Suppressor macrophage treated with lipopolysaccharide for 1 hour (primary cell): ENCODE measurements at places on chromosomes 16 and 17.

DNA sequence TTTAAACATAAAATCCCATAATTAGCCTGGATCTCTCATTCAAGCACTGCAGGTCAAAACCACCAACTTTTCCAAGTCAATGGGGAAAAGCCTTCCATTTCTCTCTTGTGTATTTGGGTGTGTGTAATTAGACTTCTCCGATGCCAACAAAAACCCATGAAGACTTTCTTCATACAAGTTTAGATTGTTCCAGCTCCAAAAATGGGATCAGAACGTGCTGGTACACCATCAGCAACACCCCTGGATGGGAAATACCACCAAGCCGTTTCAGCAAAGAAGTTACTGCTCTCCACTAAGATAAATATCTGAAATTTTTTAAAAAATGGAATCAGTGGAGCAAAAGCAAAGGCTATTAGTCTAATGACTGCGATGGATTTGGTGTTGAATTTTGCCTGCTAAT is 837.3 kb upstream of the SOX9 start:
- no peak for DNase-seq

DNA sequence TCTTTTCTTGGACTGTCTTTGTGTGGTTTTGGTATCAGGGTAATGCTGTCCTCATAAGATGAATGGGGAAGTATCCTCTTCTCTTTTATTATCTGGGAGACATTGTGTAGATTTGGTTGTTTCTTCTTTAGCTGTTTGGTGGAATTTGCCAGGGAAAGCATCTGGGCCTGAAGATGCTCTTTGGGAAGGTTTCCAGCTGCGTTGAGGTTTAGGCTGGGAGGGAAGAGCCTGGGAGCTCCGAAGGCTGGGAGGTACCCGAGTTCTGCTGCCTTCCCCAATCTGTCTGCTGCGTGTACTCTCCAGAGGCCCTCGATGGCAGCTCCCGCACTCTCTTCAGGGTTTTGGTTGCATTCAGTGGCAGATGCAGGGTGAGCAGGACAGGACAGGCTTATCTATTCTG is 25.6 kb upstream of the CRISPLD2 start:
- DNase-seq = peak; percentile 16

DNA sequence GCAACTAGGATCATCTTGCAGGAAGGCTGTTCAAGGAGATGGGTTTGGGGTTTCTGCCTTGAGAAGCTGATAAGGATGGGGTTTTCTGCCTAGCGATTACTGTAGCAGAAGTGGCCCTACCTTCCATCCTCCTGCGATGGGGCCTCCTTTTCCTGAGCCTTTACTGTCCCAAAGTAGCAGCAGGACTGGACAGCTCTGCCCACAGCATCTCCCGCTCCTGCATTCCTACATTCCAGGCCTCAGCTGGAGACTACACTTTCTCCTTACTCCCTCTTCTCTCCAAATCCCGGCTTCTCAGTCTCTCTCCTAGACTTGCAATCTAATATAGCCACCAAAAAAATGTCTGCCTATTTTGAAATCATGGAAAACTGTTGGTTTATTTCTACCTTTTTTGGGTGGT is 355.4 kb downstream of the CA10 start:
- no peak for DNase-seq

DNA sequence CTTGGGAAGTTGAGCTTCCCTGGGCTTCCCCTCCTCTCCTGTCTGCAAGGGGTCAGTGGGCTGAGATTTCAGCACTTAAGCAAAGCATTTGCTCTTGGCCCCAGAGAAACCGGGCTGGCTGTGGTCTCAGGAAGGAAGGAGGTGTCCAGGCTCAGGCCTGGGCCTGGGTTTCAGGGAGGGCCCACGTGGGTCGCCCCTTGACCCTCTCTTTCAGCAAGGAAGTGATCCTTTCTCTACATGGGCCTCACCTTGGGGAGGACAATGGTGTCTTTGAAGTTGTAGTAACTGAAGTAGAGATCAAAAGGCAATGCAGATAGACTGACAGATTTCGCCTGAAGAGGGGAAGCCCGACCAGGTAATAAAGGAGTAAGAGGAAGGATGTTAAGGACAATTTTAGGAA is 2.7 kb downstream of the NOD2 start:
- DNase-seq = no peak

DNA sequence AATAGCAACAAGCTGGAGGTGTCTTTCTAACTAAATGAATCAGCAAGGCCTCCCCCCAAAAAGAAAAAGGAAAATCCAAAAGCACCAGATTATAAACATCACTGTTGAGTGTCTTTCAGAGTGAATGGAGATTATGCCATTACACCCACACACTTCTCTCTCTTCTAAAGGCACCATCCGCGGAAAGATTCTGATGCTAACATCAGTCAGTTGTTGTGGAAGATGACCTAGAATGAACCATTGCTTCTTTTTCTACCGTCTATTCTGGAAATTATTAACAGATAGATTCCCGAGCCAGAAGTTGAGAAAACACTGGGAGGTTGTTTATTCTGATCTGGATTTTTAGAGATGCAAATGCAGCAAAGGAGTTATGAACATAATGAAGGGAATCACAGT is 60.9 kb upstream of the FAM20A start:
- no peak for DNase-seq

DNA sequence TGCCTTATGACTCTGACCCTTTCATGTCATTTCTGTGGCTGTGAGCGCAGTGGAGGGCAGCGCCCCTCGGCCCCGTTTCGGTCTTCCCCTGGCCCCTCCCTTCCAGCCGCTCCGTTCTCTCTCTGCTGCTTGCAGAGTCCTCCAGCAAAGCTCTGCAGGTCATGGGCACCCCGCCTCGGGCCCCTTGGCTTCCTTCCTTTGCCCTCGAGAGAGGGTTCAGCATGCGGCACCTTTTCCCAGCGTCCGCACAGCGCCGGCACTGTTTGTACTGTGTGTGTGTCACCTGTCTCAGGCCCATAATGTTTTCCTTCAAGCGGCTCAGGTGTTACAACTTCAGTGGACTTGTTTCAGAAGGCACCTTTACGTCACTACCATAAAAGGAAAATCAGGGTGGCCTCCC is 98.5 kb downstream of the RAP1GAP2 start:
- no peak for DNase-seq

- no peak for DNase-seq
Measured at GRCh38 chr16:56257239-56257638, 66.0 kb downstream of the GNAO1 start.

DNA sequence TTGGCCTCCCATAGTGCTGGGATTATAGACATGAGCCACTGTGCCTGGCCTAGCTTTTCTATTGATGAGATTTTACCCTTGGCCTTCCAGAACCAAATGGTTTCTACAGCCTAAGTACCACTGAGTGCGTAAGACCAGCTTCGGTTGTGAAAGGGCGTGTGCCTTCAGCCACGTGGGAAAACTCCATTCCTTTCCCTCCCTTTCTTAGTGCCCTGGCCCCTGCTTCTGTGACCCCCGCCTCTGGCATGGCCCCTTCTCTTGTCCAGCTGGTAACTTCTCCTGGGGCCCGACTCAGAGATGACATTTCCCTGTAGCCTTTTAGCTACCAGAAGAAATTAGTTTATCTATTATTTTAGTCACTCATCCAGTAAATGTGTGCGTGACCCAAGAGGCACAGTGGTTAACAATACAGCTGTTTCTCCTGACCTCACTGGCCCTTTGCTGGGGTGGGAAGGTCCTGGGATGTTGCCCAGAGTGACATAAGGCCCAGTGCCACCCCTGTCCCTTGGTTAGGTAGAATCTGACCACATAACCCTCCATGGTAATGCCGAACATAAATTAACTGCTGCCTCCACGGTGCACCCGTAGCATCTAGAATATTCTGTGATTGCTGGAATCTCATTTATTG is 97.3 kb downstream of the PLCG2 start:
- no peak for DNase-seq

GRCh38 chr17:55384643-55385232 is 36.9 kb downstream of the MMD start:
- no peak for DNase-seq

GRCh38 chr16:86986136-86986535 is 331.1 kb downstream of the C16orf95 start:
- no peak for DNase-seq

DNA sequence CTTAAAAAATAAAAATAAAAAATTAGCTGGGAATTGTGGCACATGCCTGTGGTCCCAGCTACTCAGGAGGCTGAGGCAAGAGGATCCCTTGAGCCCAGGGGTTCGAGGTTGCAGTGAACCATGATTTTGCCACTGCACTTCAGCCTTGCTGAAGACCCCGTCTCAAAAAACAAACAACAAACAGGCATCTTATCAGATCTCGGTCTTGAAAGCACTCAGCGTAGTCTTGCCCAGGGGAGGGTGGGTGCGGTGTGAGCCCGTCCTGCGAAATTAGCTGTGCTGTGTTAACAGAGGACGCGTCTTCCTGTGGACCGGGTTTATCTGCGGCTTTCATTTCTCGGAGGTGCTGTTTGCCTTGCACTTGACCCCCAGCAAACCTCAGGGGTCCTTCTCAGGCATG is 5.4 kb downstream of the GAA start:
- no peak for DNase-seq

DNA sequence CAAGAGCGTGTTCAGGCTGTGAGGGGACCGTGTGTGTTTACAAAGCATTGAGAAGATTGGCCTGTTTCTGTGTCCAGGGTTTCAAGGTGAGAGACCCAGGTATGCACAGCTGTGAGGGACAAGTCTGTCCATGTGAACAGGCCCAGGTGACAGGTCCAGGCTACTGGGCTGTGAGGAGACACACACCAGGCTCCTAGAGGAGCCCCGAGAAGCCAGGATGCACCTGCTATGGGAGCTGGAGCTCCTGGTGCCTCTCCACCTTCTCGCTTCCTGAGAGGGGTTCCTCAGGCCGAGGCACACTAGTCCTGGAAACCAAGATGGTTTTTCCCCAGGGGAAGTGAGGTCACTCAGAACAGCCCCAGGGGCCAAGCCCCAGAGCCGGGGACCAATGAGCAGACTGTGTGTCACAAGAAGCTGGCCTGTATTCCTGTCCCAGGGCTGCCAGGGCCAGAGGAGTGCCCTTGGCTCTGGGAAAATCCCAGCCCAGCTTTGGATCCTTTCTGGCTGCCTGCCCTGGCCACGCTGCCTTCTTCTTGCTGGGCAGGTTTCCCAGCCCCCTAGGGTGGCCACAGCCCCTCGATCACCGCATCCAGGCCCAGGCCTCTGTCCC is 153.4 kb upstream of the PLCG2 start:
- peak; percentile 89 for DNase-seq

- no peak for DNase-seq
Measured at GRCh38 chr16:2007081-2007836, 2.4 kb downstream of the ZNF598 start.

- DNase-seq = no peak
Measured at GRCh38 chr16:9296271-9296590, 204.8 kb downstream of the HAPSTR1 start.

- peak; percentile 64 for DNase-seq
Measured at GRCh38 chr17:76492123-76492988, 8.9 kb downstream of the RHBDF2 start.

DNA sequence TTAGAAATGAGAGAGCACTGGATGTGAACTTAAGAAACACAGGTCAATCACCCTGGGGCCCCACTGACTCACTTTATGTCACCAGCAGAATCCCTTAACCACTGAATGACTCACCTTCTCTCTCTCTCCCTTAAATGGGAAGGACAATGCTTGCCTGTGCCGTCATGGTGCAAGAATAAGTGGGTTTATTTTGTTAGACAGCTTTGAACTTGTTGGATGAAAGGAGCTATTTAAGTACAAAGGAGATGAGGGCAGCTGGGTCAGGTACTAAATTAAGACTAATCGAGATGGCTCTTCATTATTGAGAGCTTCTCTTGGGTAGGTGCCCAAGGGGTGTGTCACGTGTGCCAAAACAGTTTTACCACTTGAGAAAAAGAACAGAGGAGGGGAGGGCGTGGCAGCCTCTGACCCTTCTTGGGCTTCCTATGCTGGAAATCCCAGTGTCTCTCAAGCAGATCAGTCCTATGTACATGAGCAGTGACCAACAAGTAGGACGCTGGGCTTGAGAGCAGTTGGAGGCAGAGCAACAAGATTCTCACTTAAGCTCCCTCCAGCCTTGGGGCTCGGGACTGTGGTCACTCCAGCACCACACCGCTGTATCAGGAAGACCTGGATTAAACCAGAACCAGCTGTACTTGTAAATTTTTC is 6.7 kb upstream of the KRT31 start:
- DNase-seq = peak; percentile 75

GRCh38 chr16:21593530-21594289 is 5.7 kb upstream of the METTL9 start:
- no peak for DNase-seq

DNA sequence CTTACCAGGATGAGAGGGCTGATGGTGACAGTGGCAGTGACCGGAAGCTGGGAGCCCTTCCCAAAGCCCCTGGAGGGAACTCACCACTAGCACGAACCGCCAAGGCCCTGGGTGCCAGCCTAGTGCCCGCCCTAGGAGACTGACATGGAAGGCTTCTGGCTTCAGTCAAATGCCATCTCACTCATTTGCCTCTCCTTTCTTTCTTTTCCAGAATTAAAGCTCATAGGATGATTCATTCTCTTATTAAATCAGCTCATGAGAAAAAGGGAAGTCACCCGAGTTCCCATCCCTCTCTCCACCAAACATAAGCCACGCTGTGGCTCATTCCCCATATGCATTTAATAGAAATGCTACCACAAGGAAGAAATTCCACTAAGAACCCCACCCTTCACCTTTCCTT is 12.1 kb downstream of the CUEDC1 start:
- peak; percentile 72 for DNase-seq

DNA sequence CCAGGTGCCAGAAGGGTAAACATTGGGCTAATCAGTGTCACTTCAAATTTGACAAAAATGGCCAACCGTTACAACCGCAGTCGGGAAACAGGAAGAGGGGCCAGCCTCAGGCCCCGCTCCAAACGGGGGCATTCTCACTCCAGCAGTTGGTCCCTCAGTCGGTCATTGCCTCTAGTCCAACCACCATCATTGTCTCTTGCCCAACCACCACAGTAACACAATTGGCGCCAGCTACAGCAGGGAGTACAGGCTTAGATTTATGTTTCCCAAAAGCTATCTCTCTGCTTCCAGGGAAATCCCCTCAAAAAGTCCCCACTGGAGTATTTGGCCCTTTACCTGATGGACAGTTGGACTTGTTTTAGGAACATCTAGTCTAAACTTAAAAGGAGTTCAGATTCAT is 20.3 kb downstream of the ALOX15B start:
- no peak for DNase-seq

GRCh38 chr17:82972836-82973372 is 106.5 kb upstream of the METRNL start:
- no peak for DNase-seq

DNA sequence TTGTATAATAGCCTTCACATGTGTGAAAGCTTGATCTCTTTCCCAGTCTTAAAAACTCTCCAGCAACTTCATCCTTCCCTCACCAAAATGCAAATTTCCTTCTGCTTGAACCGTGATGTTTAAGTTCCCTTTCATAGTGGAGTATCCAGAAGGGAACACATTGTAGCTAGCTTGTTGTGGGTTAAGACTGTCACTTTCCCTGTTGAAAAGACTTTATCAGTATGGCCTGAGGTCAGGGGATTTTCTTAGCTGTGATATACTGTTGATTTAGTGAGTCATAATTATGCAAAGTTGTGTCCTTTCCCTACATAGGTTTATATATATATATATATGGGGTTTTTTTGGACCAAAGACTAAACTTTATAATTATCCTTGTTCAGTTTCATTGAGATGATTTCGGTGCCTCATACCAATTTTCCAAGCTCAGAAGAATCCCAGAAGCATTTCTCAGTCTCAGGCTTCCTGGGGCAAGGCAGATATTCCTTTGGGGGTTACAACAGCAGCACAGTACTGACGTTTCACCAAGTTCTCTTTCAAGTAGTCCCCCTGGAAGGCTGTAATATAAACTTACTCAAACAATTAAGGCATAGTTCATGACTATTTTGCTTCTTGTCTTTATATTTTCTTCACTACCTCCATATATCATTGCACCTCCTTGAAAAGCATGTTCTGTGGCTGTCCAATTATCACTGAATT is 35.7 kb downstream of the ESRP2 start:
- DNase-seq = peak; percentile 40
